Posterior cingulate gyrus (tissue), 11 donors: ENCODE measurements at places on chromosomes 2 and 18.

- no peak for DNase-seq
Observed at GRCh38 chr2:156884216-156884615, 373.3 kb upstream of the GALNT5 start.

- no peak for DNase-seq
Observed at GRCh38 chr2:108477099-108477498, 28.1 kb downstream of the GCC2 start.

- no peak for DNase-seq
Observed at GRCh38 chr2:69059731-69060290, 46.8 kb downstream of the ANTXR1 start.

GRCh38 chr18:42921226-42921737 lies 194.2 kb downstream of the RIT2 start:
- DNase-seq = no peak

GRCh38 chr2:241858206-241859016 lies at the start of gene PDCD1:
Gene PDCD1 (minus strand): TSS chr2:241858894. CDS start chr2:241858838, 56 bp downstream.
- DNase-seq = peak; percentile 68

- DNase-seq = no peak
Observed at GRCh38 chr18:64097497-64097896, 51.4 kb downstream of the LINC00305 start.

DNA sequence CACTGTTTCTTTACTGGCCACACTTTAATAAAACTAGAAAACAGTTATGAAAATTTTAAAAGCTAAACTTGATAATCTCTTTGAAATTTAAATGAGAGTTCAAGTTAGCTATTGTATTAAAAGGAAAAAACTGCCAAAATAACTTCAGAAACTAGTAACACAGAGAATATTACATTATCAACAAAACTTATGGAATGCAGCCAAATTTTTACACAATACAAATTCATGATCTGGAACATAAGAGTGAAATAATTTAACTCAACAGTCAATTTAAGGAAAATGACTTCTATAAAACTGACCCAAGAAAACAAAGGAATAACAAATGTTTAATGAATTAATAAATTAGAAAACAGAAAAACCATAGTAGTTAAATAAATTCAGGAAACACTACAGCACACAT lies 65.0 kb downstream of the TCF4 start:
- no peak for DNase-seq

DNA sequence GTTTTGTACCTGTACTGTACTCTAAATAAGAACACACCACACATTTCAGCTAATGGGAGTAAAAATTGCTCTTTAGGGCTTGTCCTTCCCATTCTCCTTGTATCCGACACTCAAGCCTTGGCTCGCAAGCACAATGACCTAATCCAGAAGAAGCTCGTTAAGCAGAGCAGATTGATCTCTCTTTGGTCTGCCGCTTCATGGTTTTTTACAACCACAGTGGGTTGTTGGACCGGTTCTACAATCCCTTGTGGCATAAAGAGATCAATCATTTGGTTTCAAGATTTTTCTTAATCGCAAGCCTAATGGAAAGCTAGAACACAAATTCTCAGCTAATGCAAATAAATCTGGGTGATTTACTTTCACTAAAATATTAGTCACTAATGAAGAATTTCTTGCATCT lies 662.1 kb downstream of the LRP1B start:
- DNase-seq = no peak

GRCh38 chr2:68834737-68835376 lies 36.3 kb downstream of the BMP10 start:
- no peak for DNase-seq

DNA sequence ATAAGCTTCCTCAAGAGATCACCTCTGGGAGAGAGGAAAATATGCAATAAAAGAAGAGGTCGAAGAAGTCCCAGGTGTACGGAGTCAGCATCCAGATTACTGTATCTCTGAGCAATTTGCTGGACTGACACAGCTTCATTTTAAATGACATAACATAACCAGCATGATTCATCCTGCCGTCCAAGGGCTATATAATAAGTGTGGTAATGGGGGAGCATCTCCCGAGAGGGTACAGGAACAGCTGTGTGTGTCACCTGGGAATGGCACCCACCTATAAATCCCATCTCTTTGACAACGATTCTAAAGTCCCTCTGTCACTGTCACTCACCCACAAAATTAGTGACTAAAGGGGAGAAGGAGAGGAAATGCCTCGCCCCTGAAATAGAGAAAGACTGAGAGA lies 19.3 kb upstream of the FZD7 start:
- DNase-seq = no peak
